ENCODE measurements at places on chromosomes 2 and 18. TPM values are rescaled to one million over a fixed set of nuclear protein-coding genes. Genes with fewer than 3 reads are reported as not detected.

The RASGRP3 gene
- 12.8 TPM for total RNA-seq

The RNF149 gene
- total RNA-seq, result 71.6 TPM

The CIAO1 gene
- total RNA-seq, result 57.1 TPM

The ATP6V1B1 gene
- total RNA-seq, result not detected

The SLC14A1 gene
- total RNA-seq, result 33.1 TPM

The SNTG2 gene
- 4.5 TPM for total RNA-seq

The COL4A4 gene
- 14.1 TPM for total RNA-seq

The C1QL2 gene
- not detected for total RNA-seq

The CPO gene
- total RNA-seq, result 0.58 TPM

The EFHD1 gene
- total RNA-seq, result 236 TPM

The RTKN gene
- 27.7 TPM for total RNA-seq

The BOLA3 gene
- total RNA-seq, result 15.3 TPM

The MRPL19 gene
- 40.6 TPM for total RNA-seq

The DPYSL5 gene
- not detected for total RNA-seq

The OTOS gene
- not detected for total RNA-seq

The CCL20 gene
- 0.45 TPM for total RNA-seq

The CYS1 gene
- 13.9 TPM for total RNA-seq

The SRD5A2 gene
- total RNA-seq, result not detected

The STARD6 gene
- not detected for total RNA-seq

The ALPP gene
- not detected for total RNA-seq

The ASXL3 gene
- total RNA-seq, result 5.1 TPM

The TTN gene
- 4.8 TPM for total RNA-seq

The CLEC4F gene
- not detected for total RNA-seq

The MREG gene
- 2.5 TPM for total RNA-seq

The SGPP2 gene
- not detected for total RNA-seq

The CD8B gene
- total RNA-seq, result 1.2 TPM

The PIEZO2 gene
- total RNA-seq, result 8.8 TPM

The SLC40A1 gene
- total RNA-seq, result 95.6 TPM

The OSR1 gene
- total RNA-seq, result 79.1 TPM

The CYP27C1 gene
- 0.16 TPM for total RNA-seq

The RNU2-63P gene
- total RNA-seq, result 3.3 TPM

The VSNL1 gene
- total RNA-seq, result not detected

The ZAP70 gene
- 4.3 TPM for total RNA-seq

The FLACC1 gene
- 6.7 TPM for total RNA-seq

The GALR1 gene
- 0.24 TPM for total RNA-seq

The TMEM247 gene
- not detected for total RNA-seq

The RAB27B gene
- 0.39 TPM for total RNA-seq

The SPP2 gene
- total RNA-seq, result not detected

The PRR30 gene
- total RNA-seq, result not detected

The CASP10 gene
- total RNA-seq, result 8.1 TPM

The LYG2 gene
- total RNA-seq, result not detected

The MCFD2 gene
- total RNA-seq, result 165 TPM

The CCDC121 gene
- 3.6 TPM for total RNA-seq

The DYNAP gene
- total RNA-seq, result not detected

The VWA3B gene
- total RNA-seq, result 1.0 TPM
